Thymus (tissue), 14 donors: ENCODE measurements at places on chromosomes 6 and 20. TPM values are rescaled to one million over a fixed set of nuclear protein-coding genes. Genes with fewer than 3 reads are reported as not detected.

DNA sequence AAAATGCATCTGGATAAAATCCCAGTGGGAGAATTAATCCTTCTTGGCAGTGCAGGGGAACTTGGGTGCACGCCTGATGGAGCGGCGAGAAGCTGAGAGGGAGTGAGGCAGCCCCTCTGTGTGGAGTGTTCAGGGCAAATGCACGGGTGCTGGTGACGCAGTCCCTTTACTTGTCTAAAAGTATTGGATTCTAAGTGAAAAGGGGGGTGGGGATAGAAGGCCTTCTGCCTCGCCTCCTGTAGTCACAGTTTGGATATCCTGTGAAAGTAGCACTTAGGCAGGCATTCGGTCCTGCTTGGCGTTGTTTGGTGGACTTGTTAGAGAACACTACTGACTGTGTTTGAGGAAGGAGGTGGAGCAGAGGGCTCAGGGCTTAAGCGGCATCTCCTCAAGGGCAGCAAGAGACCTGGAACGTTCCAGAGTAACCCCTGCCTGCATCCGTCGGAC lies 39.3 kb downstream of the PHACTR3 start:
- DNase-seq: no peak

Gene GMDS
- 19.9 TPM for total RNA-seq

Gene DOK5
- total RNA-seq: 0.76 TPM

GRCh38 chr6:1449896-1450295 lies 60.5 kb downstream of the FOXF2 start:
- no peak for DNase-seq

Gene KCNG1
- 0.28 TPM for total RNA-seq

DNA sequence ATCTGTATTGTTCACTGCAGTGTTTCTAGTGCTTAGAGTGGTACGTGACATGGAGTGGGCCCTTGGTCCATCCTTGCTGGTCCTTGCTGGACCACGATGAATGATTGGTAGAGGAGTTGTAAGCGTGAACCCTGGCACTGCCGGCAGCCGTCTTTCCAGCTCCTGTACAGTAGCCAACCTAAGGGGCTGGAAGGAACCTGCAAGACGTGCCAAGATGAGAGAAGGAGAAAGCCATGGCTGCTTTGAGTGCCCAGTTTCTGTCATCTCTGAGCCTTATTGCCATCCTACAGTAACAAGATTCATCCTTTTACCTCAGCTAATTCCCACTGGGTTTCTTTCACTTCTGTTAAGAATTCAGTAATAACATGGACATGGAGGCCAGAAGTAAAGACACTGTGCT lies 5.9 kb downstream of the DHX35 start:
- no peak for DNase-seq

Gene PSMB8
- total RNA-seq: 162 TPM

Gene BPI
- 2.1 TPM for total RNA-seq
